ENCODE measurements at places on chromosomes 4 and X.
A peak's percentile ranks its signal among the peaks of the same experiment; 100 is the strongest.

GRCh38 chr4:171279131-171279530 lies 534.1 kb upstream of the GALNTL6 start:
- DNase-seq: no peak

- peak; percentile 20 for DNase-seq
Observed at GRCh38 chrX:101550362-101550750, at the start of gene ARMCX1. Gene ARMCX1 (plus strand): TSS chrX:101550547. CDS start chrX:101552931, 2,384 bp downstream.

- no peak for DNase-seq
Observed at GRCh38 chrX:30141966-30142365, 73.4 kb upstream of the MAGEB2 start.

- DNase-seq: no peak
Observed at GRCh38 chr4:58063404-58064160, 953.4 kb upstream of the IGFBP7 start.

DNA sequence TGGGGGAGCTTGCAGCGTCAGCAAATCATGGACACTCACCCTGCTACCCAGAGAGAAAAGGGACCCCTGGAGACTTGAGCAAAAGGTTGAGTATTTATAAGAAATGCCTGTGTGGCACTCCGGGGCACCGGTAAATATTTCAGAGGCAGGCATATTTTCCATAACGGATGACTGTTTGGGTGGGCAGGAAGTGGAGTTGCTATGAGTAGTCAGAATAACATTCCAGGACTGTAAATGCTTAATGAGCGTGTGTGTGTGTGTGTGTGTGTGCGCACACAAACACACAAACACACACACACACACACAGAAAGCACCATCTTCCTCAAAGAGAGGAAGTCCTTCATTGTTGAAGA lies 74.6 kb downstream of the MXRA5 start:
- DNase-seq: peak; percentile 82

GRCh38 chrX:130173190-130173895 lies 1.6 kb downstream of the RAB33A start:
- peak; percentile 73 for DNase-seq

GRCh38 chr4:27835851-27836250 lies 975.2 kb downstream of the STIM2 start:
- no peak for DNase-seq

GRCh38 chrX:31397119-31397518 lies 325.3 kb upstream of the FTHL17 start:
- no peak for DNase-seq

DNA sequence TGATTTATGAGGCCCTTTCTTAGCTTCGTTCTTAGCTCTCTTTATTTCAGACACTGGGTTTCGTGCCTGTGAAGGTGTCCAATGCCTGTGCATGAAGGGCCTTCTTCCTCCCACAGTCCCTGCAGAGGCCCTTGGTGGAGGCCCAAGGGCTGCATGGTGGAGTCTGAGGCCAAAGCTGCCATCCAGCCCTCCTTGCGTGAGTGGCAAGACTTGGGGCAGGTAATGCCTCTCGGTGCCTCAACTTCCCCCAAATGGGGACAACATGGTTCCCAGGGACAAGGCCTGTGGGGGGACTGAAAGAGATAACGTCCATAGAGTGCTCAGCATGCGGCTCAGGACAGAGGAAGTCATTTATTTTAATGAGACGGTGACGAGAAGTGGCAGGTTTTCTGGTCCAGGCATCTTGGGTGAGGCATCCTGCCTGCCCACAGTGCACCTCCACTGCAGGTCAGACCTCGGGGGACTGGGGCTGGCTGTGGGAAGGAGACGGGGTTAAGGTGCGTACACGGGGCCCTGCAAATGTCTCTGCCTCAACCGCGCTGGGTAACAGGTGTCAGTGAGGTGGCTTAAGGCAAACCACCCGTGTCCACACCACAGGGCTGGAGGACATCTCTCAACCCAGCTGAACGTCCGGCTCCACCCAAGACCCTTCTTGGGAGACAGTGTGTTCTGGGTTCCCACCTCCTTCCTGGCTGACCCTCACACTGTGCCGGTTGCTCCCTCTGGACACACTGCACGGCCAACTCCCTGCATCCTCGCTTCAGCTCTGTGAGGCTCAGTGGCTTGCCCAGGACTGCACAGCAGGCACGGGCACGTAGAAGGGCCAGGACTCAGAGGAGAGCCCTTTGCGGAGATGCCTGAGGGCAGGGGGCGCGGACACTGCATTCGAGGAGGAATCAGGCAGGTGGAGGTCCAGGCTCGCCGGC lies 50.5 kb downstream of the PSAPL1 start:
- DNase-seq: no peak

DNA sequence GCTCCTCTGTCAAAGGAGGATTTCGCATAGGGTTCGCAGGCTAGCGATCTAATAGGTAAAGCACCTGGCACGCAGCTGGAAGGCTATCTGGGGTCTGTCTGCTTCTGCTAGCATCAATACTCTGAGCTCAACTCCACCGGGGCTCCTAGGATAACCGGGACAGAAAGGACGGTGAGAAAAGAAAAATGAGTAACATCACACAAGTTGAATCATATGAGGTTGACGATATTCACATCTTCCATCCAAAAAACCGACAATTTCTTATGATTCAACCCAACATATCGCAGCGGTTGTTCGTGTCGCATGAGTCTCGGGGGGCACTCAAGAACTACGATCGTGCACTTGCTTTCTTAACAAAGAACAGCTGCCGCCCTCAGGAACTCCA lies 1.8 kb downstream of the PROM1 start:
- no peak for DNase-seq

DNA sequence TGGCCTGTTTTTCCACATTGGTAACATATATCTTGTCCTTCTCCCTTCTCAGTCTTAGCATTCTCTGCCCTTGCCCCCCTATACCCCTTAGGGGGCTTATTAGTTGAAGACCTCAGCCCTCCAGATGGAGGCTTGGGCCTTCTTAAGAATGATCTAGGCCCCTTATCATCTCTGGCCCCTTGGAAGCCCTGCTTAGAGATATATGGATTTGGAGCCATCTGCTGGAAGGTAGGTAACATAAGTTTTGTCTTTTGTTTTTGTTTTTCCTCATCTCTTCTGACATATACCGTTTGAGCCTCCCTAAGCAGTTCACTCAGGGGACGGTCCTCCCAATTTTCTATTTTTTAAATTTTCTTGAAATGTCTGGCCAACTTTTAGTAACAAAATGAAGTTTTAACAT lies 48.3 kb upstream of the NAP1L2 start:
- no peak for DNase-seq

DNA sequence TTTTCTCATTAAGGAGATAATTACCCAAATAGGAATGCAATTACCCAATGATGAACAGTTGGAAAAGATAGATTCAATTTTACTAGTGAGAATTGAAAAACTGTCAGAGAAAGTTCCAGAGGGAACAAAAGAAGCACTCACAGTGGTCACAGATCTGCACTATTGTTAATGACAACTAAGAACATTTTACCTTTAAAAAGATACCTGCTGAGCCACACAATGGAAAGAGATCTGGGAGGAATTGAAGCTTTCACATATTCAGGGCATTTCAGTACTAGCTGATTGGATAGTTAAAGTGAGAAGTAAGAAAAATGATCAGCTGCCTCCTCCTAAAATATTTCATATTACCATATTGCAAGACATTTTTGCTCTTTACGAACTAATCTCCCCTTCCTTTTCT lies 1822.2 kb downstream of the STIM2 start:
- no peak for DNase-seq

GRCh38 chr4:81039351-81039972 lies 9.0 kb downstream of the BMP3 start:
- DNase-seq: no peak

GRCh38 chr4:183360161-183360919 lies 38.1 kb upstream of the CLDN24 start:
- DNase-seq: no peak

DNA sequence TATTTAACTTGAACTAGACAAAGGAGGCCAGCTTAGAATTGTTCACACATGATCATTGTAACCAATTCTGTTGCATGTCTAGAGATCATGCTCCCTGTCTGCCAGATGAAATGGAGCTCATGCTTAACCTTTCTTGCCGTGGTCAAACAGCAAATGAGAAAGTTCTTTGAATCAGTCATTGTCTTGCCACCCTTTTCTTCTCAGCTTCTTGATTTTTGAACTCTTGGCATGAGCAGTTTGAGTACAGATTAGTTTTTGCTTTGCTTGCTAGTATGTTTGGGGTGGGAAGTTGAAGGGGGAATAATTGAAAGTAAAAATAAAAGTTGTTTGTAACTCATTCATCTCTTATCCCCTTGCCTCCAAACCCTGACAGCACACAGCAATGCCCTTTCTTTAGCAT lies 4.7 kb downstream of the MTM1 start:
- DNase-seq: no peak

GRCh38 chr4:173333658-173334084 lies 487 bp downstream of the HMGB2 start:
- DNase-seq: no peak

GRCh38 chrX:112631892-112632291 lies 47.8 kb downstream of the LHFPL1 start:
- DNase-seq: no peak

GRCh38 chr4:141066690-141067089 lies 66.6 kb downstream of the RNF150 start:
- no peak for DNase-seq

DNA sequence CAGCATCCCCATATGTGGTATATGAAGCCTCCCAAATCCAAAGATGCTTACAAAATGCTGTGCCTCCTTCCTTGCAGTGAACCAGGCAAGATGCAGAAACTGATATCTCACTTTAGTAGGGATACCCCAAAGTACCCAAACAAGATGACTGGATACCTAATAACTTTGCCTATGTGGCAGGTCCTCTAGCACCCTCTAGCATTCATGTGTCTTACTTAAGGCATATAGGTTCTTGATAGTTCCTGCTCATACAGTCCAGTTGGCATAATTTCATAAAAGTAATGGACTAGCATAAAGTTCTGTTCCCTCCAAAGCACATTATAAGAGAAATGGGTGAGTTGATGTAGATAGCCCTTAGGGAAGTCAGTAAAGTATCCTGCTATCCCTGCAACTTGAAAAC lies 36.8 kb upstream of the SPP1 start:
- no peak for DNase-seq

- DNase-seq: no peak
Observed at GRCh38 chr4:119097282-119097900, 38.2 kb upstream of the MYOZ2 start.

DNA sequence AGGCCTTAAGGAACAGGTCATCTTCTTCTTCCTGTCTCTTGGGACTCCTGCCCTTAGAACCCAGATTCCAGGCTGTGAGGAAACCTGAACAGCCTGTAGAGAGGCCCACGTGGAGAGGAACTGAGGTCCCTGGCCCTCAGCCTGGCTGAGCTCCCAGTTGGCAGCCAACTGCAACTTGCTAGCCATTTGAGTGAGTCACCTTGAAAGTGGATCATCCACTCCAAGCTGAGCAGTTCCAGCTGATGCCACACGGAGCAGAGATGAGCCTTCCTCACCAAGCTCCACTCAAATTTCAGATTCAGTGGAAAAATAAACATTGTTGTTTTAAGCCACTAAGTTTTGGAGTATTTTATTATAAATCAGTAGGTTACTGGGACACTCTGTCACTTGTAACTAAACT lies 392.5 kb downstream of the BCOR start:
- DNase-seq: peak; percentile 56

DNA sequence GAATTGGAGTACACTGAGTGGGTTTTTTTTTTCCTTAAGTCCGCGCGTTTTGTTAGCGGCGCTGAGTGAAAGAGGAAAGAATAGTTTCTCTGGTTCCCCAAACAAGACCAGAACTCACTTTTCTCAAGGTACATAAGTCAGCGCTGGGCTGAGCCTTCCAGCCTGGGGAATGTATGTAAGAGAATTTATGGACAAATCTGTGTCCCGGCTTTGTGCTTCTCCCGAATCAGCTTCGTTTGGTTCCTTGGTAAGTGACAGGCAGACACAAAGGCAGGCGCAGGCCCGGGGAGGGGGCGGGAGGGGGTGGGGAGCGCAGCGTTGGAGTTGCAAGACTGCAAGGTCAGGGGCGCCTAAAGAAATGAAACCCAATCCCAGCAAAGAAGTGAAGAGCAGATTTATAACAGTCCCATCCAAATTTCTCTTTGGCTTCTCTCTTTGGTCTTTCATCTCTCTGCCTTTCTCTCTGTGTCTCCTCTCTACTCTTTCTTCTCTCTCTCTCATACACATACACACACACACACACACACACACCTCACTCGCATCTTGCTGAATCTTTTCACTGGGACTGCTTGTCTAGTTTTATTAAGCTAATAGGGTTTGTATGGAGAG lies 981 bp downstream of the TET2 start:
- DNase-seq: no peak

DNA sequence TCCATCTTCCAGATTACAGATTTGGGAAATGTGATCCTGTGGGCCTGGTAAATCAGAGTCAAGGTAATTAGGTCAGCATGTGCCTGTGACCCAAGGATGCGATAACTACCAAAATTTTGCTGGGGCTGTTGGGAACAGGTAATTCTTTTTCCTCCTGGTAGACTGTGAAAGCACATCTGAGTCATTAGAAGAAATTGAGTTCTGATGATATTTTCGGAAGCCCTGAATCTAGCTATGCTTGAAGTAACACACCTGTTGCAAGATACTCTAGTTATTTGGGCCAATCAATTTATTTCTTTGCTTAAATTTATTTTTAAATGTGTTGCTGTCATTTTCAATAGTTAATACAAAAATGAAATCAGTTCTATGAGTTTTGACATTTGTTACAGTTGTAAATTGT lies 903.6 kb downstream of the RPA4 start:
- DNase-seq: no peak

DNA sequence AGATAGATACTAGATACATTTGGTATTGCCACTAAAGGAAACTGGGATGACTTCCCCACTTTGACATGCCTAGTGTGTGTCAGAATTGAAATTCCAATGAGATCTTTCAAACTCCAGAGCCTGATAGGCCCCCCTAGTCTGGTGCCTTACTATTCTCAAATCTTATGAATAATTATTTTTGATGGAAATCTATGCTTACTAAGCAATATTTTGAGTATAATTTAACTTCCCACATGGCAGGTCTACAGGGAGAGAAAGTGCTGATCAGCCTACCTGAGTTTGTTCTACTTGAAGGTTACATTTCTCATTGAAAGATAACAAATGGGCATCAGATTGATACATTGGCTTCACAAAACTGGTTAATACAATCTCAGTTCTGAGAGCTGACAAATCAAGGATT lies 415.7 kb upstream of the BOD1L1 start:
- DNase-seq: no peak

DNA sequence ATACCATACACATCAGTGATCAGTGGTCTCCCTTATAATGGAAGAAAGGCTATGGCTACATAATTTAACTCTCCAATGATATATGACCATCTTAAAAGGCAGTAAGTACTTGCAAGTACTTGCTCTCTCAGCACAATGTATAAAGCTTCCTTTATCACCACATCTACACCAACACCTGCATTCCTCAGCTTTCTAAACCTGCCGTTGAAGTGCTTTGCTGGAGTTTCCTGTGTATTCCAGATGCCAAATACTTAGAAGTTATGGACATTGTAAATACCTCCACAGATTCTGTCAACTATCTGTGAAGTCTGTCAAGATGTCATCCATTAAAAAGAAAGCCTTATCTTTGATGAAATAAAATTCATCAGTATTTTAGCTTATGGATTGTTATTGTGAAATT lies 335.0 kb upstream of the GALNTL6 start:
- DNase-seq: no peak
